Caki2 (cell line): ENCODE measurements at places on chromosomes 13 and 19. TPM values are rescaled to one million over a fixed set of nuclear protein-coding genes. Genes with fewer than 3 reads are reported as not detected.

GRCh38 chr13:46679369-46680120 lies 117.4 kb downstream of the ESD start:
- DNase-seq: no peak

Gene ZNF878
- total RNA-seq: 0.67 TPM in 1 of 2 replicates, not detected in the other

- no peak for DNase-seq
These were observed 37.7 kb downstream of the ARHGEF7 start for GRCh38 chr13:111152844-111153243.

Gene ZNF560
- total RNA-seq: not detected in 2 replicates

Gene ZNF177
- total RNA-seq: 0.17 TPM in 1 of 2 replicates, not detected in the other

- no peak for DNase-seq
These were observed 2.3 kb downstream of the AMH start for GRCh38 chr19:2251106-2252054.

DNA sequence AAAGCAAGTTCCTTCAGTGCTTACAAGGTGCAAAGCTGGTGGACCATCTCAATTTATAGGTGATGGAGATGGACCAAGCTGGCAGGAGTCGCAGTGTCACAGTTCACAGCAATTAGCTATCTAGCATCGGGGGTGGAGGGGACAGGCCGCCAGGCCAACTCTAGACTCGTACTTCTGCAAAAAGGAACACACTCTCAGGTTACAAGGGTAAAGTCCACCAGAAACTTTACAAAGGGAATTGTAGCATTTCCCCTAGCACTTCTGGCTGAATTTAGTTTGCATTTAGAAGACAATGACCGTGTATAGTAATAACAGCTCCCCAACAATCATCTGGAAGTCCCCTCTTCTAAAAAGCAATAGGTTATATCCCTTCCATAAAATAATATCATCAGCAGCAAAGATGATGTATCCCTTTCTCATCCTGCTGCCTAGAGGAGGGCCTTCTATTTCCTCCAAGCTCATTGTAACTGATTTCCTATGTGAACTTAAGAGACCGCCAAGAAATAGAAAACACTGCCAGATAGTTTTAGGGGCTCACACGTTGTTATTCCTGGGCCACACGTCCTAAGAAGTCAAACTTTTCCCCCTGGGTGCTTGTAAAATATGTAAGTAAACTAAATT lies 8.5 kb upstream of the DOCK9 start:
- DNase-seq: no peak

Gene SHISA2
- total RNA-seq: 127 and 148 TPM in 2 replicates

Gene KLK14
- total RNA-seq: not detected in 2 replicates

GRCh38 chr19:511101-511851 lies 4.0 kb downstream of the TPGS1 start:
- no peak for DNase-seq

GRCh38 chr19:1383017-1383311 lies 743 bp upstream of the NDUFS7 start:
- no peak for DNase-seq

Gene CYP2S1
- total RNA-seq: 10.6 and 40.2 TPM in 2 replicates

DNA sequence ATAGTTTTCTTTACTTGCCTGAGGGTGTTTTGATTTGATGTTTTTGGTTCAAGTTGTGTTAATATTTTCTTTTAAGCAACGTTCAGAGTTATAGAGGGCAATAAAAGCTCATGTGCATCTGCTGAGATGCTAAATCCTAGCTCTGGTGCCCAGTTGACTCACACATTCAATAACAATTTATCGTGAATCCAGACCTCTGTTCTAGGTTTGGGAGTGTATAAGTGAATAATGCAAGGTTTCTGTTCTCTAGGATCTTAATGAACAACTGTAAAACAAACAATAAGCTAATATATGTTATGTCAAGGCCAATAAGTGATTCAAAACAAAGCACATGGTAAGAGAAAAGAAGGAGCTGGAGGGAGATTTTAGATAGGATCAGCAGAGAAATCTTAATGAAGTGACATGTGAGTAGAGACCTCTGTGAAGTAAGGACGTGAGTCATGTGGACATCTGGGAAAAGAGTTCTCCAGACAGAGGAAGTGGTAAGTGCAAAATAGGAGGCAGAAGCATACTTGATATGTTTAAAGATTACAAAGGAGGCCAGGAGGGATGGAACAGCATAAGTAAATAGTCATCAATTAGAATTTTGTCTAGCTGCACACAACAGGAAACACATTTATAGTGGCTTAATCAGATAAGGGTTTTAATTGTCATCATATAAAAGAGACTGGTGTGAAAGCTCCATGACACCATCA lies 278.5 kb upstream of the HTR2A start:
- DNase-seq: no peak

GRCh38 chr19:41795031-41795461 lies 1.3 kb upstream of the CEACAM3 start:
- peak; percentile 23 for DNase-seq

DNA sequence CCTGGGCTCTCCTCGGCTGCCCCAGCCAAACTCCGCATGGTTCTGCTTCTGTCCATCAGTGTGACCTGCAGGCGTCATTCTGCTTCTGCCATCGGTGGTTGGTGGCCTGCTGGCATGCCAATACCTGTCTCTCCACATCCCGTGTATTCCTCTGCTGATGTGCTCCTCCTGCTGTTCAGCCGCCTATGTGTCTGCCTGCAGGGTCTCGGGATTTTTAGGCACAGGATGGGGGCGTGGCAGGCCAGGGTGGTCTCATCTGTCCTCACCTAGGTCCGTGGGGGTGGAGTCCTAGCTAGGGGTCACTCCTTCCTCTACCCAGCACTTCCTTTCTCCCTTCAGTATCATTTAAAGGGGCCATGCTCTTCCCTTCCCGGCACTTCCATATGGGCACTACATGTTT lies 33.0 kb upstream of the SGCG start:
- no peak for DNase-seq

Gene NCAN
- not detected in 2 replicates for total RNA-seq

Gene YJEFN3
- 0.61 and 2.5 TPM in 2 replicates for total RNA-seq
